H1 (cell line): ENCODE measurements at places on chromosomes 12 and 14. TPM values are rescaled to one million over a fixed set of nuclear protein-coding genes. Genes with fewer than 3 reads are reported as not detected.

GRCh38 chr12:91177381-91177780, 5.2 kb downstream of the DCN start:
- no peak for DNase-seq

GRCh38 chr14:77556946-77557345, 58.3 kb upstream of the ISM2 start:
- DNase-seq: no peak

- DNase-seq: no peak
These were observed 451.2 kb upstream of the DCN start for GRCh38 chr12:91633734-91634357.

The IL26 gene
- not detected in 2 replicates for total RNA-seq

The INHBE gene
- 7.0 and 10.2 TPM in 2 replicates for total RNA-seq
